Endodermal cell (in vitro differentiated cells): ENCODE measurements at places on chromosomes 3 and 15. TPM values are rescaled to one million over a fixed set of nuclear protein-coding genes. Genes with fewer than 3 reads are reported as not detected.

GRCh38 chr3:169619793-169620192 lies 43.7 kb downstream of the MECOM start:
- DNase-seq: no peak
- H3K27me3 ChIP-seq: no peaks in the 10 kb centered on the region
- no peak overlapping the region for H3K4me3 ChIP-seq

DNA sequence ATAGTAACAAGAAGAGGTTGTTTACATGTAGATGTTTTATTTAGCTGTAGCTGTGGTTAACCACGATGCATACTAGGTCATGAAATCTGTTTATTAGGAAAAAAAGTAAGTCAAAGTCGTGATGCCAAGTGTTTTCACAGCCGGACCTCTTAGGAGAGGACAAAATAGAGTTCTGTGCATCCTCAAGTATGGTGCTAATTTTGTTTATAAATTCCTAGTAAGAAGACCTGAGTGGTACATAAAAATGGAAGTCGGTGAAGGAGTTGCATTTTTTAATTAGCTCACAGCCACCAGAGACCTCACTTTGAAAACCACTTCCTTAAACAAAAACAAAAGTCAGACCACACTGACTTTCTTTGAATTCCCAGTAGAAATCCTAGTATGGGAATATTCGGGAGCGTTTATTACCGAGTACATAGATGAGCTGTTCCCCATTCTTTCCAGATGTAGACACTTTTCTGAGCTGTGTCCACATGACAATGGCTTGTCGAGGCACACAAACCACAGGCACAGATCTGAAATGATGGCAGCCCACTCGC lies 143.6 kb upstream of the UBE2E1 start:
- H3K4me3 ChIP-seq: no peak overlapping the region
- H3K27me3 ChIP-seq: no peaks in the 10 kb centered on the region
- no peaks in the 10 kb centered on the region for H3K4me1 ChIP-seq
- H3K36me3 ChIP-seq: no peaks in the 10 kb centered on the region
- H3K27ac ChIP-seq: no peak overlapping the region

DNA sequence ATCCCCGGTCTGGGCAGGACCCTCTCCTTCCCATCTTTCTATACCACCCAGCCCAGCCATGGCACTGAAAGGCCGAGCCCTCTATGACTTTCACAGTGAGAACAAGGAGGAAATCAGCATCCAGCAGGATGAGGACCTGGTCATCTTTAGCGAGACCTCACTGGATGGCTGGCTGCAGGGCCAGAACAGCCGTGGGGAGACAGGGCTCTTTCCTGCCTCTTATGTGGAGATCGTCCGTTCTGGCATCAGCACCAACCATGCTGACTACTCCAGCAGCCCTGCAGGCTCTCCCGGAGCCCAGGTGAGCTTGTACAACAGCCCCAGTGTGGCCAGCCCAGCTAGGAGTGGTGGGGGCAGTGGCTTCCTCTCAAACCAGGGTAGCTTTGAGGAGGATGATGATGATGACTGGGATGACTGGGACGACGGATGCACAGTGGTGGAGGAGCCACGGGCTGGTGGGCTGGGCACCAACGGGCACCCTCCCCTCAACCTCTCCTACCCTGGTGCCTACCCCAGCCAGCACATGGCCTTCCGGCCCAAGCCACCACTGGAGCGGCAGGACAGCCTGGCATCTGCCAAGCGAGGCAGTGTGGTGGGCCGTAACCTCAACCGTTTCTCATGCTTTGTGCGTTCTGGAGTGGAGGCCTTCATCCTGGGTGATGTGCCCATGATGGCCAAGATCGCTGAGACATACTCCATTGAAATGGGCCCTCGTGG lies 1.5 kb downstream of the SNX33 start:
- no peak for DNase-seq
- H3K36me3 ChIP-seq: peaks cover 18% of the 10 kb centered on the region
- H3K27ac ChIP-seq: no peak overlapping the region
- peaks cover 12% of the 10 kb centered on the region for H3K4me1 ChIP-seq
- H3K27me3 ChIP-seq: peaks cover 9% of the 10 kb centered on the region
- H3K4me3 ChIP-seq: peak overlapping the region; percentile 88

DNA sequence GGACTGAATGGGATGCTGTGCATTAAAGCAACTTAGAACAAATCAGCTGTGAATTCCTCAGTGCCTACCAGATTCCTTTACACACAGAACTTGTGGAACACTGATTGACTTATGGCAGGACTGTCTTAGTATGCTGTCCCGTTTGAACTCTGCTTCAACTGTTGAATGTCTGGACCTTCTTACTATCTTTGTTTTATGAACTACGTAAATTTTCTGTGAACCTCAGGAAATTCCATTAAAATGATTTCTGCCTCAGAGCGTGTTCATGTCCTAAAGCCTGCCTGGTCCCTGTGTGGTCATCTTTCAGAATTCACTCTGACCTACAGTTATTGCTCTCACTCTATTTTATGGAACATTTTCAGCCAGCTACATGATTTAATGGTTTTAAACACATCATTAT lies 29.4 kb upstream of the FBN1 start:
- no peaks in the 10 kb centered on the region for H3K36me3 ChIP-seq
- H3K27me3 ChIP-seq: no peaks in the 10 kb centered on the region
- DNase-seq: no peak
- H3K27ac ChIP-seq: no peak overlapping the region
- no peak overlapping the region for H3K4me3 ChIP-seq
- peaks cover 4% of the 10 kb centered on the region for H3K4me1 ChIP-seq

DNA sequence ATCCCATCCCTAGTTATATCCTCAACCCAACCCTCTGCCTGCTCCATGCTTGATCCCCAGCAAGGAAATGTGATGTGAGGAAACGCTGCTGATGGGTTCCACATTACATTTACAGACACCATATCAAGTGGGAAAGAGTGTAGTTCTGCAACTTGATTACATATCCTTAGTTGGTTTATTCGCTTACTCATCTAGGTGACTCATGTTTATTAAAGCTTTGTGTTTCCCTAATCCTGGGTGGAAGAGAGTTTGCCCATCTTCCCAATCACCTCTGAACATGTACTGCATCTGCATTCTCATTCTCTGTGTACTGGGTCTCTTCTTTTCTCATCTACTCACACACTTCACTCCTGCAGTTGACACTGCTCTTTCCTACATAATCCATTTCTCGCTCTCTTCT lies 91.7 kb upstream of the PDZRN3 start:
- no peak for DNase-seq
- H3K27ac ChIP-seq: no peak overlapping the region
- H3K4me1 ChIP-seq: no peaks in the 10 kb centered on the region
- no peaks in the 10 kb centered on the region for H3K27me3 ChIP-seq
- H3K36me3 ChIP-seq: no peaks in the 10 kb centered on the region

DNA sequence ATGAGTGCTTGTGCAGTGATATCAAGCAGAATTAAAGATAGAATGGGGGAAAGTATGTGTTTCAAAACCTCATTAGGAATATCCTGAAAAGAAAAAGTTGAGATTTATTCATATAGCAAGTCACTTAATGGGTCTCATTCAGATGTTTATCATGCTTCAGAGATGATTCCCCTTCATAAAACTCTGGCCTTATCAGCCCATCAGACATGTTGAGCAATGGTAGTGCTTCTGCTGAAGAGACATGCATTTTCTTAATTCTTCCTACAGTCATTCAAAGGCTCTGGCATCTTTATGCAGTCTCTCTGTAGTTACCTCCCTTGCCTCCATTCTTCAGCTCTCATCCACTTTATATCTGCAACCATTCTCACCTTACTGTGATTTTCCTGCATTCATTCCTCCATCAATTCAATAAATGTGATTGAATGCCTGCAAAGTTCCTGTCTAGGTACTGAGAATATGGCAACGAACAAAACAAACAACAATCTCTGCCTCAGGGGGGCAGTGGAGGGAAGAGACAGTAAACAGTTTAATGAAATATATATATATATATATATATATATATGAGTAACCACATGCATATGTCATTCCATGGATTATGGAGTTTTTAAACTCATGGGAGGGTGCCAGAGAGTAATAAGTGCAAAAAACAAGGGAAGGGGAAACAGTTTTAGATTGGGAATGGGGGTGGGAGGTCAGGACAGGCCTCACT lies 138.5 kb downstream of the NECTIN3 start:
- no peak overlapping the region for H3K27ac ChIP-seq
- peaks cover 8% of the 10 kb centered on the region for H3K4me1 ChIP-seq
- no peaks in the 10 kb centered on the region for H3K36me3 ChIP-seq
- DNase-seq: no peak
- no peak overlapping the region for H3K4me3 ChIP-seq
- H3K27me3 ChIP-seq: no peaks in the 10 kb centered on the region

GRCh38 chr15:32951736-32952464 lies 234.1 kb downstream of the GREM1 start:
- no peaks in the 10 kb centered on the region for H3K36me3 ChIP-seq
- H3K4me1 ChIP-seq: no peaks in the 10 kb centered on the region
- no peak overlapping the region for H3K4me3 ChIP-seq
- no peak overlapping the region for H3K27ac ChIP-seq
- DNase-seq: no peak
- H3K27me3 ChIP-seq: no peaks in the 10 kb centered on the region

- H3K27ac ChIP-seq: peak overlapping the region; percentile 95
- H3K4me3 ChIP-seq: no peak overlapping the region
- peaks cover 100% of the 10 kb centered on the region for H3K27me3 ChIP-seq
- no peaks in the 10 kb centered on the region for H3K36me3 ChIP-seq
- peak; percentile 63 for DNase-seq
- H3K4me1 ChIP-seq: no peaks in the 10 kb centered on the region
These were observed 14.1 kb downstream of the SOX2 start for GRCh38 chr3:181725830-181726229.

MED12L gene
- total RNA-seq: 16.6 to 36.0 TPM (median 28.9 TPM) in 3 replicates

CLEC3B gene
- not detected in 2 replicates for total RNA-seq

- H3K4me1 ChIP-seq: no peaks in the 10 kb centered on the region
- no peak for DNase-seq
- no peak overlapping the region for H3K4me3 ChIP-seq
- H3K27me3 ChIP-seq: no peaks in the 10 kb centered on the region
These were observed 118.4 kb upstream of the TPRG1 start for GRCh38 chr3:189053322-189053721.

- no peaks in the 10 kb centered on the region for H3K27me3 ChIP-seq
- H3K4me3 ChIP-seq: no peak overlapping the region
- H3K4me1 ChIP-seq: no peaks in the 10 kb centered on the region
- peaks cover 17% of the 10 kb centered on the region for H3K36me3 ChIP-seq
These were observed 37.8 kb downstream of the DLG1 start for GRCh38 chr3:197260491-197261163.

GRCh38 chr3:46615050-46615775 lies 2.9 kb downstream of the FAM240A start:
- peak; percentile 32 for DNase-seq
- H3K4me1 ChIP-seq: no peaks in the 10 kb centered on the region
- H3K27ac ChIP-seq: no peak overlapping the region
